Muscle of leg (tissue), 16 donors: ENCODE measurements at places on chromosomes 6 and 20. TPM values are rescaled to one million over a fixed set of nuclear protein-coding genes. Genes with fewer than 3 reads are reported as not detected.

The VPS16 gene
- total RNA-seq = 24.7 TPM

The PREX1 gene
- total RNA-seq = 17.3 TPM

DNA sequence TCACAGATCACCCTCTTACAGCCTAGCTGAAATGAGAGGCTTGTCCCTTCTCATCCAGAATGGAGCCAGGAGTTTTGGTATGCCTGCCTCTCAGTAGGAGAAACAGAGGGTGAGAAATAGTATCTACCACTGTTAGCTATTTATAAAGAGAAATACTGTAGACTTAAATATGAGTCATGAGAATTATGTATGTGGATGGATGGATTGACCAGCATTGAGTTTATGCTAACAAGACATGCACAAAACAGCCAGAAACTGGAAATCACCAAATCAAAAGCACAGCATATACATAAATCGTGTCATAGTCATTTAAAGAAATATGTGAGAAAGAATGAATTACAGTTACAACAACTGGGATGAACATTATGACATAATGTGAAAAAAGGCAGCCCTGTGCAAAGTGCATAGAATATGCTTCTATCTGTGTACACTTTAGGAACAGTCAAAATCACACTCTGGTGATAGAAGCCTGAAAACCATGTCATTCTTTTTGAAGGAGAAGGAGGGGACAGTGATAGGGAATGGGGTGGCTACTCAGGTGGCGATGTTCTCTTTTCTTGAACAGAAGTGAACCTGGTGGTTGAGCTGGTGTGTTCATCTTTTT lies 79.8 kb upstream of the KIF25 start:
- H3K27ac ChIP-seq = no peak overlapping the region
- no peaks in the 10 kb centered on the region for H3K4me1 ChIP-seq

The NUDT3 gene
- total RNA-seq = 56.7 TPM

DNA sequence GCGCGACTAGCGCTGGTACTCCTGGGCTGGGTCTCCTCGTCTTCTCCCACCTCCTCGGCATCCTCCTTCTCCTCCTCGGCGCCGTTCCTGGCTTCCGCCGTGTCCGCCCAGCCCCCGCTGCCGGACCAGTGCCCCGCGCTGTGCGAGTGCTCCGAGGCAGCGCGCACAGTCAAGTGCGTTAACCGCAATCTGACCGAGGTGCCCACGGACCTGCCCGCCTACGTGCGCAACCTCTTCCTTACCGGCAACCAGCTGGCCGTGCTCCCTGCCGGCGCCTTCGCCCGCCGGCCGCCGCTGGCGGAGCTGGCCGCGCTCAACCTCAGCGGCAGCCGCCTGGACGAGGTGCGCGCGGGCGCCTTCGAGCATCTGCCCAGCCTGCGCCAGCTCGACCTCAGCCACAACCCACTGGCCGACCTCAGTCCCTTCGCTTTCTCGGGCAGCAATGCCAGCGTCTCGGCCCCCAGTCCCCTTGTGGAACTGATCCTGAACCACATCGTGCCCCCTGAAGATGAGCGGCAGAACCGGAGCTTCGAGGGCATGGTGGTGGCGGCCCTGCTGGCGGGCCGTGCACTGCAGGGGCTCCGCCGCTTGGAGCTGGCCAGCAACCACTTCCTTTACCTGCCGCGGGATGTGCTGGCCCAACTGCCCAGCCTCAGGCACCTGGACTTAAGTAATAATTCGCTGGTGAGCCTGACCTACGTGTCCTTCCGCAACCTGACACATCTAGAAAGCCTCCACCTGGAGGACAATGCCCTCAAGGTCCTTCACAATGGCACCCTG lies 1.6 kb downstream of the TPBG start:
- no peaks in the 10 kb centered on the region for H3K36me3 ChIP-seq
- H3K4me3 ChIP-seq = peak overlapping the region; percentile 67
- no peak for DNase-seq
- H3K27me3 ChIP-seq = peaks cover 34% of the 10 kb centered on the region
- H3K27ac ChIP-seq = no peak overlapping the region

The ZNF311 gene
- 2.3 TPM for total RNA-seq

- no peaks in the 10 kb centered on the region for H3K4me1 ChIP-seq
- no peak overlapping the region for H3K27ac ChIP-seq
- H3K36me3 ChIP-seq = peaks cover 2% of the 10 kb centered on the region
- H3K27me3 ChIP-seq = no peaks in the 10 kb centered on the region
These were observed 93.5 kb downstream of the B3GAT2 start for GRCh38 chr6:70863343-70863742.

DNA sequence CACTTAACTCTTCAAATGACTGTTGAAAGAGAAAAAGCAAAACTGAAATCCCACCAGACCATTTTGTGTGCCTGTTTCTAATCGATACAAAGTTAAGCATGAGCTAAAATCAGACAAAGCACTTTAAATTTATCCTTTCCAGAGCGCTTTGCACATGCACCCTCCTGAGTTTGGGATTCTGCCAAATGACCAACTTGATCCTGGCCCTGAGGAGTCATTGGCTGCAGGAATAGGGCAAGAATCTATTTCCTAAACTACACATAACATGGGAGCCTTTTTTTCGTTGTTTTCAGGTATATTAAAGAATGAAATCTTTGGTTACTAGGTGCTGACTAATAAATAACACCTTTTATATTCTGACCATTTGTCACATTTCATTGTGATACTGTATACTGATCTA lies 23.8 kb upstream of the MTHFD1L start:
- no peak overlapping the region for H3K4me3 ChIP-seq
- H3K4me1 ChIP-seq = no peaks in the 10 kb centered on the region
- DNase-seq = no peak
- peaks cover 8% of the 10 kb centered on the region for H3K36me3 ChIP-seq
- H3K27me3 ChIP-seq = no peaks in the 10 kb centered on the region
- H3K27ac ChIP-seq = no peak overlapping the region

The RNF39 gene
- not detected for total RNA-seq

The NKX2-2 gene
- total RNA-seq = 0.04 TPM

DNA sequence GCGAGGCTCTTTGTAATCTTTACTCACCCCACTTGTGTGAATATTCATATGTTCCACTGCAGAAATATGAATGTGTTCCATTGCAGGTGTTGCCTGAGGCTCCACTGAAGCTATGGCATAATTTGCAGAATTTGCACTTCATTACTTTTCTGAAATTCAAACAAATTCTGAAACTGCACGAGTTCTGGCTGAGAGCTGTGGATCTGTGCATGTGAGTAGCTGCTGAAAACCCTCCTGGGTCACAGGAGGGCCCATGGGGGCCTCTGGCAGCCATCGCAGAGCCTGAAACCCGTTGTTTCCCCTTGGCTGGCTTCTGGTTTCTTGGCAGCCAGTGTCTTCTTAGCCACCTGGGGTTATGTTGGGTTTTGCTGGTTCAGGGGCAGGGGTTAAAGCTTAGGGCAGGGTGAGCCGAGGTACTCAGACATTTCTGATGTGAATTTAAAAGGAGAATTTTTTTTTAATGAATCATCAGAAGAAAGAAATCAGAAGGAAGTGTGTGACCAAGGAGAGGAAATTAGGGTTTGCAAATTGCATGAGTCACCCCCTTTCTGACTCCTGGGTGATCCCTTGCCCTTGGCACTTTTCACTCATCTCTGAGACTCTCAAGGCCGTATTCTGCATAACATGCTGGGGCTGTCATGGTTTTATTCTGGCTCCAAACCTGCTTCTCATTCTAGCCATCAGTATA lies 40.6 kb downstream of the TOX2 start:
- peaks cover 32% of the 10 kb centered on the region for H3K4me1 ChIP-seq
- peak overlapping the region; percentile 47 for H3K27ac ChIP-seq
- H3K4me3 ChIP-seq = no peak overlapping the region
- no peaks in the 10 kb centered on the region for H3K36me3 ChIP-seq
- DNase-seq = peak; percentile 77
- peaks cover 6% of the 10 kb centered on the region for H3K27me3 ChIP-seq

DNA sequence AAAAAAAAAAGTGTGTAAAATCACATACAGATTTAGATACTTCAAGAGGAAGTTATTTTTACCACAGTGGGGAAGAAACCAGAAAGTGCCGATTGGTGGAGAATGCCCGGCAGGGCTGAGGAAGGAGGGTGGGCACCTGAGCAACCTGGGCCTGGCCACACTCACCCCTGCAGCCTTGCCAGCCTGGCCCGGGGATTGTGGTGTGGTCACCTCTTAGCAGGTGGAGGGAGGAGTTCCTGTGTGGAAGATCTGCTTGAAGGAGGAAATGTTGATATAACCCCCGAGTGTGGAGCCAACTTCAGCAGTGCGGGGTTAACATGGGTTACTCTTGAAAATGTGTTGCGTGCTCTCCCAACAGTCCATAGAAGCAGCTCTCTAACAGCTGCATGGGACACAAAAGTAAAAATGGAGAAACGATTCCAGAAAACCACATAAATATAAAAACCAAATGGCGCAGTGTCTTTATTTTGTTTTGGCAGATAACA lies 14.7 kb downstream of the UST start:
- no peaks in the 10 kb centered on the region for H3K27me3 ChIP-seq
- H3K4me3 ChIP-seq = peak overlapping the region; percentile 12
- H3K27ac ChIP-seq = peak overlapping the region; percentile 92
- H3K4me1 ChIP-seq = peaks cover 24% of the 10 kb centered on the region
- DNase-seq = peak; percentile 81
- H3K36me3 ChIP-seq = no peaks in the 10 kb centered on the region
